Stimulated activated CD8-positive, alpha-beta memory T cell treated with anti-CD3 and anti-CD28 coated beads, Interleukin-15, amount 100 ng/mL, for 48 hours (primary cell): ENCODE measurements at places on chromosomes 7 and 10.

- no peak for DNase-seq
These were observed 172.3 kb downstream of the AKR1D1 start for GRCh38 chr7:138248609-138249008.

- DNase-seq, result no peak
These were observed 14.6 kb downstream of the OPALIN start for GRCh38 chr10:96344178-96344577.

- no peak for DNase-seq
These were observed 247.4 kb downstream of the ELFN1 start for GRCh38 chr7:1917221-1918062.

- no peak for DNase-seq
These were observed 17.6 kb downstream of the BHLHA15 start for GRCh38 chr7:98228801-98229200.

GRCh38 chr10:56881218-56881617 is 520.2 kb upstream of the ZWINT start:
- no peak for DNase-seq

GRCh38 chr10:48659790-48660189 is 24.9 kb upstream of the WDFY4 start:
- DNase-seq, result no peak
